ENCODE measurements at places on chromosomes 1 and 21.

DNA sequence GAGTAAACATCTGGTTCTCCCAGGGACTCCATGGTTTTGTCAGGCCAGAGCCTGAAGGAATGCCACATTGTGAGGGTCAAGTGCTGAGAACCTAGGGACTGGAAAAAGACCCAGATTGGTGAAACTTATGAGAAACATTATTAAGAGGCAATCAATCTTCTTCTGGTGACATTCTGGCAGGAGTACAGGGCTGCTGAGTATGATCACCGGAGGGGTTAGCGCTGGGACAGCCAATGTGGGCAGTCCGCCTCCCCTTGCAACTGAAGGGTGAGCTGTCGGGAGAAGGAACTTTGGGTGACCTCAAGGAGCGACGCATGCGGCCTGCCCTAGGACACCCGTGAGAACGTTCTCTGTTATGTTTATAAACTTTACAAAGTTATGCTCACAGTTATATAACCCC lies 429.0 kb downstream of the LMO4 start:
- no peak for DNase-seq

- no peak for DNase-seq
Measured at GRCh38 chr1:57727121-57727520, 303.3 kb upstream of the DAB1 start.

- no peak for DNase-seq
Measured at GRCh38 chr21:31418377-31419001, 74.4 kb upstream of the TIAM1 start.

- DNase-seq, result peak; percentile 80
Measured at GRCh38 chr1:39720094-39720999, 18.3 kb upstream of the PPIE start.

DNA sequence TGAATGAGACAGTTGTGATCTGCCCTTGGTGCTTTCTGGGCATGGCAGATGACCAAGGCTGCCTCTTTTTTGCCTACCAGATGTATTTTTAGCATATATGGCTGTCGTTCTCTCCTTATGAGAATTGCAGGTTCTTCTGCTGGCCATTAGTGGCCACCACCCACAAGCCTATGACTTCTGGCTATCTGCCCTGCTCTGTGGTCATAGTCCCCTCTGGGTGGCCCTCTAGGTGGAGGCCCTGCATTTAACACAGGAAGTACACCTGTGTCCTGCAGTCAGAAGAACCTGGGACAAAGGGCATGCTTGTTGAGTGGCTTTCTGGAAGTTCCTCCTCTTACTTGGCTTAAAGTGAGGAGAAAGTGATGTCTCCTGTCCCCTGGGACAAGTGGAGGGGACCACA lies 6.5 kb downstream of the FCAMR start:
- DNase-seq, result no peak

GRCh38 chr1:3329640-3330281 lies 124.7 kb upstream of the ARHGEF16 start:
- no peak for DNase-seq

DNA sequence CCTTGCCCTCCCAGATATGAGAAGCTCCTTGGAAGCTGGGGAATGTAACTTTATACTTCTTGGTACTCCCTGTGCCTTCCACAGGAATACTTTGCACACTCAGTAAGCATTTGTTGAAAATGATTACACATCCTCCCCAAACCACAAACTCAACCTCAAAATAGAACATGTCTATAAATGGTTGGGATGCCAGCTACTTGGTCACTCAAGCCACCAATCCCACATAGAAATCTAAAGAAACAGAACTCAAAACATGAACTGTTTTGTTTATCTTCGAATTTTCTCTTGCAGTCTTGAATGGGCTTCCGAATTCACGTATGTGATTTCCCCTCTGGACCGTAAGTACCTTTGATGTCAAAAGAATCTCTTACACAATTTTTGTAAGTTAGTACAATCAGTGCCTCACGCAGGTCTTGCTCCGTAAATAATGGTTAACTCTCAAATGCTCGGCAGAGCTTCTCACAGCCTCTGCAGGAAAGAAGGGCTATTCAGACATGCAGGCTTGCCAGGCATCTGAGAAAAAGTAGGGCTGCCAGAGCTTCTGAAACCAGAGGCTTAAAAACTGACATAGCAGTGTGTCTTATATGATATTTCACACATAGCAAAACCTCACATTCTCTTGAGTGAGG lies 26.9 kb downstream of the SORT1 start:
- peak; percentile 55 for DNase-seq

DNA sequence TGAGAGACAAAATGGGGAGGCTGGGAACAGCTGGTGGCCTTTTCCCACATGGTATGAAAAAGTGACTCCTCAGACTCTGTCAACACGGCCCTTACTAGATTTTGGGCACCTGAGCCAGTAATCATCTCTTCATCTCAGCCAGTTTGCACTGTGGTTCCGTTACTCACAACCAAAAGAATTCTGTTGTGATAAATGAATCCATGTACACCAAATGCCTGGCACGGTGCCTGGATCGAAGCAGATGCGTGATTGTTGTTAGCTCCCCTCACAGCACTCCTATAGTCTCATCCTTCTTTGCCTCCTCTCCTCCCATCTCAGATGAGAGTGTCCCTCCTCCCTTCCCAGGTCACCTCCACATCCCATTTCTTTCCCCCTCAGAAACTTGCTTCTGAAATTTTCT lies 57.9 kb upstream of the GJB5 start:
- no peak for DNase-seq

DNA sequence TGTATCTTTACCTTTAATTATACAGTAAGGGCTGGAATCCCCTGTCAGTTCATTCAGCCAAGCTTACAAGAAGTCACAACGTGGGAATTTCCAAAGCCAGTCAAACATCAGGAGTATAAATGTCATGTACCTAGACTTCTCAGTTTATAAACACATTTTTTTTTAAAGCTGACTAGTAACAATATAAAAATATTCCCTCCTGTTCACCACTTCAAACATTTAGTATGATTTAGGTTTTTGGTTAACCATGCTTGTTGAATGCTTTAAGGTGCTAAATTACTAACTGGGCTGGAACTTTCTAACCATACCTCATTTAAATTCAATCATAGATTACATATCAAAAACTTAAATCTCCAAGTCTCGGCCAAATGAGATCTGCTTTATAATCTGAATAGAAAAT lies 44.0 kb downstream of the JAK1 start:
- DNase-seq, result peak; percentile 94

DNA sequence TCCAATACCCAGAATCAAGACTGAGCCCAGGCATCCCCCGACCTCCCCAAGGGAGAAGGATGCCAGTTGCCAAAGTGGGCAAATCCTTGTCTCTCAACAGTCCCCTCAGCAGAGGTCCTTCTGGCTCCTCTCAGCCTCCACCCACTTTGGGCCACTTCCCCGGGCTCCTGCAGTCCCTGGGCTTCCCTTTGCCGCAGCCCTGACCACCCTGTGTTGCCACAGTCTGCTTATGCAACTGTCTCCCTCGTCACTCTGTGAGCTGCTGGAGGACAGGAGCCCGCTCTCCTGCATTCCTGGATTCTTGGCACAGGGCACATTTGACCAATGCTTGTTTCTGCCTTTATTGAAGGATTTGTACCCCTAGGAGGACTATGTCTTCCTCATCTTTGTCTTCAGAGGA lies 2.9 kb upstream of the LRP8 start:
- peak; percentile 69 for DNase-seq

DNA sequence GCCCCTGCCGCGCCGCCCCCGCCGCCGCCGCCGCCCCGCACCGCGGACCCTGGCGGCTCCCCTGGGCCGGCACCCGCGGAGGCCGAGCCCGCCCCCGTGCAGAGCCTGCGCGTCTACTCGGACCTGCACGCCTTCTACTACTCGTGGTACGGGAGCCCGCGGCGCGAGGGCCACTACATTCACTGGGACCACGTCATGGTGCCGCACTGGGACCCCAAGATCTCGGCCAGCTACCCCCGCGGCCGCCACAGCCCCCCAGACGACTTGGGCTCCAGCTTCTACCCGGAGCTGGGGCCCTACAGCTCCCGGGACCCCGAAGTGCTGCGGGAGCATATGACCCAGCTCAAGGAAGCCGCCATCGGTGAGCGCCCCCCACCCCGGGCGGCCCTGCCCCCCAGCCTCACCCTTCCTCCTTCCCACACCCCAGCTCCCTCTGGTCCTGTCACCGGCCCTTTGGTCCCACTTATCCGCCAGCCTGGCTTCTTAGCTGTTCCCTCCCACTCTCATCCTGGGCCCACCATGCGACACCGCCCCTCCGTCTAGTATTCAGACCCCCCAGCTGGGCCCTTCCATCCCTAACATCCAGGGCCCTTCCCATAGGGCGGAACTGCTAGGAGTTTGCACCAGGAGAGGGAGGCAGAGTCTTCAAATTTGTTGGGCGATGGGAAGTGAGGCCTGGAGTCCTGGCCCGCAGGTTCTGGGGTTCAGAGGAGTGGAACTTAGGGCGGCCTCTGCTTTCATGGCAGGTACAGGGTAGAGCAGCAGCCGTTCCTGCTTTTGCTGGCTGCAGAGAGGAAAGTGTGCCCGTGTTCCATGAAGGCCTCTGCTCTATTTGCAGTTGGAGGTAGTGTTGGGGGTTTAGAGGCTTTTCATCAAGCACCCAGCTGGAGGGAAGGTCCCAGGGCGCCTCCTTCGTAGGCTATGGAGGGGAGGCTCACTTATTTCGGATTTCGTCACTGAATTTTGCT lies 1.0 kb downstream of the MANEAL start:
- DNase-seq, result peak; percentile 15

GRCh38 chr1:44672254-44672955 lies 1.9 kb downstream of the TMEM53 start:
- DNase-seq, result peak; percentile 94

- DNase-seq, result peak; percentile 96
Measured at GRCh38 chr1:247440001-247440620, 17.8 kb downstream of the OR2B11 start.

GRCh38 chr1:202167708-202168415 lies 7.5 kb upstream of the PTPN7 start:
- no peak for DNase-seq

All from suppressor macrophage treated with lipopolysaccharide for 1 hour (primary cell).